ENCODE measurements at places on chromosomes 7 and 10. TPM values are rescaled to one million over a fixed set of nuclear protein-coding genes. Genes with fewer than 3 reads are reported as not detected.

The EPHB4 gene
- 9.2 TPM for total RNA-seq

The WDR86 gene
- total RNA-seq: not detected

The LRRC18 gene
- total RNA-seq: not detected

The TSC22D4 gene
- total RNA-seq: 120 TPM

DNA sequence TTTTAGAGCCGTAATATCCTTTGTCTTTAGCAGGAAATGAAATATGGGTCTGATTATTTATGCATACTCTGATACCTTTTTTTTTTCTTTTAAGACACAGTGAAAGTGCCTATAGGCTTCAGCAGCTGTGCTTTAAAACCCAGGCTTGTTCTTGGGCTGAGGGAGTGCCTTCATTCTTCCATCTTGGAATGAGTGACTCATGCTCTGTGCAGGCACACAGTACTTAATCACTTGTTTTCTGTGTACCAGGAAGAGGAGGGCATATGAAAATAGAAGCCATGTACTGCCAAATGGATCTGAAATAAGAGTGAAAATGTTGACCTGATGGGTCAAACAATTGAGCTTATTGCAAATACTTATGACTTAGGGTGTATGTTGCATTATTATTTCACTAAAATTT, 12.0 kb downstream of the INPP5F start:
- H3K27ac ChIP-seq: no peak overlapping the region
- H3K27me3 ChIP-seq: no peaks in the 10 kb centered on the region
- DNase-seq: no peak
- H3K4me1 ChIP-seq: peaks cover 6% of the 10 kb centered on the region
- no peak overlapping the region for H3K4me3 ChIP-seq

GRCh38 chr10:91976317-91977051, 52.9 kb downstream of the BTAF1 start:
- H3K27me3 ChIP-seq: no peaks in the 10 kb centered on the region
- H3K36me3 ChIP-seq: no peaks in the 10 kb centered on the region
- no peak for DNase-seq

The HECW1 gene
- total RNA-seq: not detected

The CNPY1 gene
- not detected for total RNA-seq

GRCh38 chr10:80966326-80966986, 428.8 kb downstream of the SH2D4B start:
- no peaks in the 10 kb centered on the region for H3K4me1 ChIP-seq
- no peaks in the 10 kb centered on the region for H3K27me3 ChIP-seq
- no peak overlapping the region for H3K4me3 ChIP-seq
- H3K27ac ChIP-seq: no peak overlapping the region
- H3K36me3 ChIP-seq: no peaks in the 10 kb centered on the region
- no peak for DNase-seq

DNA sequence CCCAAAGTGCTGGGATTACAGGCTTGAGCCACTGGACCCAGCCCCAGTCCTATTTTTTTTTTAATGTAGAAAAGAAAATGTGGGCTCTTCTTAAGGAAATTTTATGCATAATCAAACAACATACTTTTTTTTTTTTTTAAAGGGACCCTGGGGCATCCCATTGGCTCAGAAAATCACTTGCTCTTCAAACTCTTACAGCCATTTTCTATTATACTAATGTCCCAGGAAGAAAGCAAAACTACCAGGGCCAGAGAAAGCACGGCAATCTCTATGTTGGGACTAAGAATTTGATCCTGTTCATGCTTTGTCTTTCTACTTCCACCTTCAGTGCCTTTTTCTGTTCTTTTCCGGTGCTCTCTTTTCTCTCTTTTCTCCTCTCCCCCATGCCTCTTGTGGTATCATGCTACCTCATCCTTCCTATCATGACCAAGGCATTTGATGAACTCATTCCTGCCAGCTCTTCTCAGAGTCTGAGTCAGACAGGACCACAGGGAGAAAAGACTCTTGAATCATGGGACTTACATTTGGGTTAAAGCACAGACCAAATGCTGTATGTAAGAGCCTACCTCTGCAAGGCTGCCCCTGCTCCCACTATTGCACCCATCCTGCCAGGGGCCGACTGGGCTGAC, 76.4 kb upstream of the CCNY start:
- DNase-seq: no peak
- no peaks in the 10 kb centered on the region for H3K36me3 ChIP-seq
- no peaks in the 10 kb centered on the region for H3K27me3 ChIP-seq
- no peak overlapping the region for H3K4me3 ChIP-seq

DNA sequence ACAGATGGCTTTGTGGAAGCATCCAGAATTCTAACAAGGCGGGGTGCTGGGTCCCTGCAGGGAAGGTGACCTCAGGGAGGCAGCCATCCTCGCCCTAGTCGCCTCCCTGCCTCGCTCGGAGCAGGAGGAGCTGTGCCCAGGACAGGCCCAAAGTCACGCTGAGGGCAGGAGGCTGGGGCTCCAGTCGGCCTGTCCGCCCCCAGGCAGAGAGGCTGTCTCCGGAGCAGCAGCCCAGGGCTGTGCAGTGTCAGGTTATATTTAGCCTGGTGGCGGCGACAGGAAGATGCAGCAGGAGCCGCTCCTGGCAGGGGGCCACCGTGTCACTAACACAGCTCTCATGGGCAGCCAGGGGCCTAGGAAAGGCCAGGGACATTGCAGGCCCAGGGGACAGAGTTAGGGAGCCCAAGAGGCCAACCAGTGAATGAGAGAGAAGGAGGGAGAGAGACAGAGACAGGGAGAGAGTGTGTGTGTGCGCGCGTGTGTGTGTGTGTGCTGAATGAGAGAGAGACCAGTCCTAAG, 13.5 kb downstream of the KCNH2 start:
- DNase-seq: no peak
- no peak overlapping the region for H3K4me3 ChIP-seq
- H3K27me3 ChIP-seq: no peaks in the 10 kb centered on the region
- no peaks in the 10 kb centered on the region for H3K4me1 ChIP-seq
- no peak overlapping the region for H3K27ac ChIP-seq

The LRRC17 gene
- total RNA-seq: 1.1 TPM

The ASZ1 gene
- total RNA-seq: not detected
